Breast epithelium (tissue), 4 donors: ENCODE measurements at places on chromosomes 2 and 18.

DNA sequence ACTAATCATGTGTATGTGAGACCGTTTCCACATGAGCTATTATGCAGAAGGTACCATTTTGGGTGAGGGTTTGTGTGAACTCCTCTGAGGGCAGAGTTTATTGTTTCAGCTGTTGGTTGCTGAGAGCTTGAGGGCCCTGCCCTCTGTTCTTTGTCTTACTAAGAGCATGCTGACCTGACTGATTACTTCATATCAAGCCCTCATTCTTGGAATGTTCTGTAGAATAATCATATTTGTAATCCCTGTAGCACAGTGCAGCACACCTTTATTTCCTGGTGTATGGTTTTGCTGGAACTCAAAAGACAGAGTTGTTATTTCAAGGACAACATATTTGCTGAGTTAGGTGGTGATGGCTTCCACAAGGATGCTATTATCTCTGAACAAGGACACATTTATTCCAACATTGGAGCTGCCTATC, 118.5 kb downstream of the GALNT3 start:
- DNase-seq: no peak

GRCh38 chr2:7809640-7810039, 872.2 kb upstream of the ID2 start:
- no peak for DNase-seq

GRCh38 chr2:197606180-197606579, 69.2 kb downstream of the RFTN2 start:
- DNase-seq: no peak

- no peak for DNase-seq
Observed at GRCh38 chr2:9754532-9754887, 88.8 kb upstream of the TAF1B start.

DNA sequence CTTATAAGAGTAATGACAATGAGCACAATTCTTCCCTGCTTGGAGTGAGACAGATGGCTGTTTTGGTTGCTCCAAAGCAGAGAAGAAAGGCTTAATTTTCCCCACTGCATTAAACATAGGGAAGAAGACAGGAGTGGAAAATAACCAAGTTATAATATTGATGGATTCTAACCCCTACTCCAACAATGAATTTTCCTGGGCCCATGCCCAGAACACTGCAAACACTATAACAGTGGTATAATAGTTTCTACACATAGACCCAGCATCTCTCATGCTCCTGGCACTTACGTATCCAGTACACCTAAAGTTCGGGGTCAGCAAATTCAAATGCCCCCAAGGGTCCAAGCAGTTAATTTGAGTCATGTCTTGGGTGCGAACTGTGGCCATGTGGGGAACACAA, 613.4 kb downstream of the PLCL1 start:
- no peak for DNase-seq

- no peak for DNase-seq
Observed at GRCh38 chr2:3574155-3574554, 905 bp upstream of the RPS7 start.

GRCh38 chr2:762646-763045, 85.4 kb upstream of the TMEM18 start:
- no peak for DNase-seq

GRCh38 chr18:3255611-3256165, 6.2 kb upstream of the MYL12B start:
- no peak for DNase-seq

DNA sequence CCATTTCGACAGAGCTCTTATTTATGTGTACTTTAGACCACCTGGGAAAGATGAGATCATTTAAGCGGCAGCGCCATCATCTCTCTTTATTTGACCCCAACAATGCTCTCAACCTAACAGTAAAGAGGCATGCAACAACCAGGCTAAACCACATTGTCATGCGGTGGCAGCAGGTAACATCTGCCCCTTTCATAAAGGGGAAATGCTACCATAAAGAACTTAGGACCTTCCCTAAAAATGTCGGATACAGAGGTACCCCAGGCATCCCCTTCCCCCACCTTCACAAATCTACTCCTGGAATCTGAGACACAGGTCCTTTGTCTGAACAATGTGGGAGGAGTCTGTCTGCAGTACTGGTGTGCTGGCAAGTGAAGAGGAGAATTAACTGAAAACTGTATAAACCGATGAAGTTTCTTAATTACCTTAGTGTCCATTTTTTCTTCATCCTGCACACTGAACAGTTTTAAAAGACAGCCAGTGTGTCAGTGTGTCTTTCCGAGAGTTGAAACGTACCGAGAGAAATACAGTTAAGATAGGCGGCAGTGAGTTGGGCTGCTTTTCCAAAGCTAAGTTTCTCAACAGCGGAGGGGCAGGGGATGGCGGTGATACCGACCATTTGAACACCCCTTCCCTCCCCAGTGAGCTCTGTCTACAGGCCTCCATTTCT, 1.9 kb downstream of the MEX3C start:
- no peak for DNase-seq

DNA sequence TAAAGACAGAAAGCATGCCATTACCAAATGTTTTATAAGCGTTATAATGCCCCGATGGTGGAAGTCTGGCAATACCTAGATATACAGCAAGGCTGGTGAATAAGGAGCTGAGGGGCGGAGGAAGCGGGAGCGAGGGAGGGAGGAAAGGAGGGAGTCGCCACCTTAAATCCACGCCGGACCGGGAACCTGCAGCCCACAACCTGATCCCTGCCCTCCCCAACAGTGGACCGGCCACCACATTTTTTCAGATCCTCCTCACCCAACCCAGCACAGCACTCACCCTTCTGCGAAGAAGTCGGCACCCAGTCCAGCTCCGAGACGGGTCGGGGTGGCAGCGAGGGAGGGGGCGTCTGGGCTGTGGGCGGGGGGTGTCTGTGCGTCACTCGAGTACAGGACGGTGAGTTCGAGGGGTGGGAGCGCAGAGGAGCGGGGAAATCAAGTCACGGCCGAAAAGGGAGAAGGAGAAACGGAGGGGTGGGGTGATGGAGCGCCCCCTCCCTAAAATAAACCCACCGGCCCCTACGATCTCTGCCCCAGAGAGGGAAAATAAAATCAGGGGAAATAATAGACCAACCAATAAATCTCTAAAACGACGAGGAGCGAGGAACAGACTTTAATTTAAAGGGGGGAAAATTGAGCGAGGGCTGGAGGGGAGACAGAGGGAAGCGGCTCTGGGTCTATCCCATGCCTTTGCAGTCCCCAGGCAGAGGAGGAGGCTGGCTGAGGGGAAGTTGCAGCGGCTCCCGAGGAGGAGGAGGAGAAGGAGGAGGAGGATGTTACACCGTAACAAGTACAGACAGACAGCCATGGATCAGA, 96.5 kb upstream of the SERTAD2 start:
- peak; percentile 63 for DNase-seq
